ENCODE measurements at places on chromosomes 4 and X.
A peak's percentile ranks its signal among the peaks of the same experiment; 100 is the strongest.

DNA sequence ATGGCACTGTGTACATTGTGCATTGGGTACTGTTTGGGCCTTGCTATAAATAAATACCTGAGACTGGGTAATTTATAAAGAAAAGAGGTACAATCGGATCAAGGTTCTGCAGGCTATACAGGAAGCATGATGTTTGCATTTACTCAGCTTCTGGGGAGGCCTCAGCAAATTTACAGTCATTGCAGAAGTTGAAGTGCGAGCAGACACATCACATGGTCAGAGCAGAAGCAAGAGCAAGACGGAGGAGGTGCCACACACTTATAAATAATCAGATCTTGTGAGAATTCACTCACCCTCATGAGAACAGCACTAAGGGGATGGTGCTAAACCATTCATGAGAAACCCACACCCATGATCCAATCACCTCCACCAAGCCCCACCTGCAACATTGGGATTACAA, 505.0 kb downstream of the ARAP2 start:
- no peak overlapping the region for H3K27ac ChIP-seq
- H3K36me3 ChIP-seq, result no peaks in the 10 kb centered on the region
- no peaks in the 10 kb centered on the region for H3K4me1 ChIP-seq
- DNase-seq, result no peak
- no peak overlapping the region for H3K4me3 ChIP-seq
- no peaks in the 10 kb centered on the region for H3K27me3 ChIP-seq

DNA sequence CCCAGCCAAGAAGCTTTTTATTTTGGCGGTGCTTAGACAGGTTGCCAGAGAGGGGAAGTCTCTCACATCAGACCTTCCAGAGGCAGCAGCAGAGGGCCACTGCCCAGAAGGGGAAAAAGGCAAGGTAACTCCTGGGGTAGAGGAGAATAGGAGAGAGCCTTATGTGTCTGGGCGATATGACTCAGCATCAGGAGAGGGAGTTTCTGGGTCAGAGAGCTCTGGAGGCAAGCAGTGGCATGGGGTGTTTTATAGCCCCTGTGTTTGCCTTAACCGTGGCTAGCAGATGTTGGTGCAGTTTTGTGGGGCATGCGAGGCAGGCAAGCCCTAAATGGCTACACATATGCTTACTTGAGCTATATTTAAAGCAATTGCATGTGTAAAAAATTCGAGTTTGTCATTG, 8.3 kb upstream of the ZXDB start:
- no peak for DNase-seq
- no peaks in the 10 kb centered on the region for H3K27me3 ChIP-seq
- H3K4me1 ChIP-seq, result no peaks in the 10 kb centered on the region
- H3K27ac ChIP-seq, result no peak overlapping the region
- no peaks in the 10 kb centered on the region for H3K36me3 ChIP-seq

- DNase-seq, result no peak
- H3K27ac ChIP-seq, result no peak overlapping the region
- H3K4me1 ChIP-seq, result no peaks in the 10 kb centered on the region
- H3K27me3 ChIP-seq, result no peaks in the 10 kb centered on the region
- no peak overlapping the region for H3K4me3 ChIP-seq
Observed at GRCh38 chrX:14936561-14936960, 63.3 kb downstream of the MOSPD2 start.

DNA sequence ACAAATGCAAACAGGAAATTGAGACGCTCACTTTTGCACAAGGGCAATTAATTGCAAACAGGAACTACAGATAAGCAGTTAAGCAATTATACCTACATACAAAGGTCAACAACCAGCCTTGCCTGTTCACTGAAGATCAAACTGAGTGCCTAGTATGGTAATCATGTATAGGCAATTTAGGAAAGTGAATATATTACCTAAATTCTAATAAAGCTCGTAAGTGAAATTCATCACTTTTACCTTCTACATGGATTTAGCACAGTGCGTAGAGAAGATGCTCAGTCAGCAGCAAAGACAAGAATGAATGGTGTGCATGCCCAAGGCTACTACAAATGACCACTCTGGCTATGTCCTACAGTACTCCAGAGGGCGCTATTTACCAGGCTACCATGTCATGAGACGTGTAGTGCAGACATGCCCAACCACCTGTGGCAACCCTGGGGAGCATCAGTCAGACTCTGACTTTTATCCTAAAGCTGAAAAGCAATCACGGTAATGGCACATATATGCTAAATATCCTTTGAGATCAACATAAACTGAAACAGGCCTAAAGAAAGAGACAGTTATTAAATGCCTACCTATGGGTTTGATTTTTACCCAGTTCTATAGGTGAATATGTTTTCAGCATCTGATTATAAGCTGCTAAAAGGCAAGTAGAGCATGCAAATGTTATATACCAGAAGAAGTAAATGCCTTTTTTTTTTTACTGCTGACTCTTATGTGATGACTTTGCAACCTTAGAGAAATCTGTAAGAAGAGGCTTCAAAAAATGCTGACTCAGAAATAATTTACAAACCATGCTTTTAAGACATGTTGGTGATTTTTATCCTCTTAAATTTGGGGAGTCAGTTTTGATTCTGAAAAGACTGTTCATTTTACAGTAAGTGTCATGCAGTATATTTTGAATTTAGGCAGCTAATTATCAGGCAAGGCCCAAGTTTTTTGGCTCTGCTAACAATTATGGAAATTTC, 178.0 kb downstream of the PPP3CA start:
- H3K27me3 ChIP-seq, result no peaks in the 10 kb centered on the region
- no peaks in the 10 kb centered on the region for H3K4me1 ChIP-seq
- H3K27ac ChIP-seq, result no peak overlapping the region
- H3K36me3 ChIP-seq, result no peaks in the 10 kb centered on the region
- H3K4me3 ChIP-seq, result no peak overlapping the region
- peak; percentile 84 for DNase-seq

DNA sequence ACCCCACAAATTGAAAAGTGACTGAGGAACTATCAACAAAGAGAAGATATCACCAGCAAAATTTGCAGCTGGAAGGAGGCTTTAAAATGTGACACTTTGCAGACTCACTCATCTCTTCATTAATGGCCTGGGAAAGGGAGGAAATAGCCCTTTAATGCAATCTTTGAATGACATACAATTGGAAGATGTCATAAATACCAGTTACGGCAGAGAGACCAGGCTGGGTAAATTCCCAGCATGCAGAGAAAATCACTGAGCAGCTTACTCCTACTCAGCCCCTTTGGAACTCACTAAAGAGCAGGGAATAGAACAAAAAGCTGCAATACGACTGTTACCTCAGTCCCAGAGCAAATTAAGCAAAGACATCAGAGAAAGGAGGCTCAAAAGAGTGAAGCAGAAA, 238.9 kb downstream of the HS3ST1 start:
- H3K27ac ChIP-seq, result no peak overlapping the region
- no peaks in the 10 kb centered on the region for H3K27me3 ChIP-seq
- H3K4me1 ChIP-seq, result no peaks in the 10 kb centered on the region

GRCh38 chr4:88007304-88008121, at the start of gene PKD2:
Gene PKD2, plus strand, starts transcription at chr4:88007635. Its CDS starts 99 bp downstream, at chr4:88007734.
- peak; percentile 52 for DNase-seq
- H3K36me3 ChIP-seq, result no peaks in the 10 kb centered on the region
- no peaks in the 10 kb centered on the region for H3K27me3 ChIP-seq

GRCh38 chr4:103012551-103012950, 7.0 kb downstream of the SLC9B1 start:
- no peak overlapping the region for H3K4me3 ChIP-seq
- peaks cover 4% of the 10 kb centered on the region for H3K4me1 ChIP-seq
- no peaks in the 10 kb centered on the region for H3K27me3 ChIP-seq
- peak overlapping the region; percentile 62 for H3K27ac ChIP-seq

Measured in Peyer's patch (tissue), 4 donors.